ENCODE measurements at places on chromosomes 5 and 9. TPM values are rescaled to one million over a fixed set of nuclear protein-coding genes. Genes with fewer than 3 reads are reported as not detected.

The LCN1 gene
- total RNA-seq, result not detected

The IGFBPL1 gene
- total RNA-seq, result not detected

The SLC25A2 gene
- total RNA-seq, result not detected

The PCDHGB6 gene
- 2.1 TPM for total RNA-seq

The SLC46A2 gene
- total RNA-seq, result not detected

The GABRA1 gene
- not detected for total RNA-seq

The ZNF300 gene
- 4.5 TPM for total RNA-seq

The C5orf15 gene
- total RNA-seq, result 80.8 TPM
